ENCODE measurements at places on chromosomes 2 and 18.

GRCh38 chr2:226578373-226578772, 221.2 kb downstream of the IRS1 start:
- no peak for DNase-seq

GRCh38 chr2:232231554-232231953, 147.0 kb upstream of the ALPP start:
- no peak for DNase-seq

- peak; percentile 81 for DNase-seq
Measured at GRCh38 chr2:109339519-109339966, 210.5 kb downstream of the SH3RF3 start.

DNA sequence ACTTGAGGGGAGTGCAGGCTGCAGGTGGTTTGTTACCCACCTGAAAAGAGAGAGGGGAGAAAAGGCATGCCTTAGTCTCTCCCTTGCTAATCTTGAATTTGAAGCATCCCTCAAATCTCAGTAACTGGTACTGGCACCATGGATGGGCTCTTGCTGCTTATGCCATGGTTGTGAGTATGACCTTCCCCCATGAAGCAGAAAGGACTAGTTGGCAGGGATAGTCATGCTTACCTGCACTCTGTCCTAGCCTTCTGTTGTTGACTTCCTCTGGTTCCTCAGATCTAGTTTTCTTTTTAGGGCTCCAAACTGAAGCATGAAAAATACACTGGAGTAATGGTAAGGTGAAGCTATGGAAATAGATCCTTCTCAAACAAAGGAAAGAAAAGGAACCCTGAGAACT, 191.2 kb downstream of the SPAG16 start:
- no peak for DNase-seq

DNA sequence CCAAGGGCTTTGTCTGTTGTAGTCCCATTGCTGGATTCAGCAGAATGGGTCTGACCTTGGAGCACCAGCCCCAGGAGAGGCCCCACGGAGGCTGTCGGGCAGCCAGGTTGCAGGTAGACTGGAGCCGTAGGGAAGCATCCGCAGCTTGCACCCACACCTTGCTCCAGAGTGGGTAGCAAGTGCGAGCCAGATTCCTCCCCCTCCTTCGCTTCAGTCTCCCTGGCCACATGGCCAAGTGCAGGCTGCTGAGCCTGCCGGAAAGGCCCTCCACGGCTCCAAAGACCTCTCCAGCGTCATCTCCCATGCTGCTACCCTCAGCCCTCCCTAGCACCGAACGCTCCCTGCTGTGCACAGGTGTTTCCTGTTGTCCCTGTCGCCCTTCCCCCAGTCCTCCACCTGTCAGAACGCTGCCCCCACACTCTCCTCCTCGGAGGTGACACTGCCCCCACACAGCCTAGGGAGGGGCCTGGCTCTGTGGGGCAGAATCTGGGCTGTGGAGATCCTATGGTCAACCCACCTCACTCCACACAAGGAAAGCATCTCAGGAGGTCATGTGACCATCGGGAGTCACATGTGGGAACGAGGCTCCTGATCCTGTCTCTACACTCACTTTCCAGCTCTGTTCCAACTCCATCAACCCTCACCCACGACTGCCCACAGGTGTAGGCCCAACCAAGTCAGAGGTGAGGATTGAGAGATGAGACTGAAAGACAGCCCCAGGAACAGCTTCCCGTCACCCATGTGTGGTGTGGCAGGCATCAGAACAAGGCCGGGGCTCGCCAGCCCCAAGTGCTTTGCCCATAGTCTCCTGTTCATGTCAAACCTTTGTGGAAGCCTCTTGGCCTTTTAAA, 8.3 kb downstream of the KCNF1 start:
- no peak for DNase-seq

GRCh38 chr2:145623136-145623535, 1103.2 kb upstream of the ZEB2 start:
- DNase-seq: peak; percentile 67

GRCh38 chr18:46222710-46223360, 118.7 kb downstream of the HAUS1 start:
- no peak for DNase-seq

DNA sequence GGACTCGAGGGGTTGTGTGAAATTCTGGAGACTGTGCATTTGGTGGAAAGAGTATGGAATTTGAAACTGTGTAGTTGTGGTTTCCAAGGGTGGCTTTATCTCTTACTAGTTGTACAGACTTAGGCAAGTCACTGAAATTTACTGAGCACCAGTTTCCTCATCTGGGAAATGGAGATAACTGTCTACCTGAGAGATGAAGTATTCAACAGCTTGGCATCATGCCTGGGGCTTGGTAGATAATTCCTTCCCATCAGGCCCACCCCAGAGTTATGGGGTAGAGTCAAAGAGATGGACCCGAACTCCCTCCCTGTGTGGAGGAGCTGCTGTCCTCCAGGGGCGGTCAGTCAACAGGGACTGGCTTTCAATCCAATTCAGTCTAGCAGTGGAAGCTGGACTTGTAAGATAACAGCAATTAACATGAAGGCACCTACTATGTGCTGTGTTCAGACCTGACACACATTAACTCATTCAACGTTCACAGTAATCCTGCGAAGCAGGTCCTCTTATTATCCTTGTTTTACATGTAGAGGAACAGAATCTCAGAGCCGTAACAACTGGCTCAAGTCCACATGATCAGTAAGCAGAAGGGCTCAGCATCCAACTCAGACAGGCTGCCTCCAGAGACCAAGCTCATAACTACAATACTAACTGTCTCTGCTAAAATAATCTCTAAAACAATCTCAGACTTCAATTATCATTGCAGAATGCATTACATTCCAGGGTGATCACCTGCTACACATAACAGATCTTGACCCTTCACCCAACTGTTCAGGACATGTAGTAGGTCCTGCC, 432.1 kb downstream of the LPIN1 start:
- no peak for DNase-seq

GRCh38 chr18:46659484-46659883, 2.5 kb upstream of the LOXHD1 start:
- DNase-seq: no peak

- DNase-seq: peak; percentile 58
Measured at GRCh38 chr2:24613154-24613814, 122.2 kb downstream of the NCOA1 start.

GRCh38 chr18:29711932-29712331, 1330.6 kb downstream of the DSC3 start:
- DNase-seq: no peak

DNA sequence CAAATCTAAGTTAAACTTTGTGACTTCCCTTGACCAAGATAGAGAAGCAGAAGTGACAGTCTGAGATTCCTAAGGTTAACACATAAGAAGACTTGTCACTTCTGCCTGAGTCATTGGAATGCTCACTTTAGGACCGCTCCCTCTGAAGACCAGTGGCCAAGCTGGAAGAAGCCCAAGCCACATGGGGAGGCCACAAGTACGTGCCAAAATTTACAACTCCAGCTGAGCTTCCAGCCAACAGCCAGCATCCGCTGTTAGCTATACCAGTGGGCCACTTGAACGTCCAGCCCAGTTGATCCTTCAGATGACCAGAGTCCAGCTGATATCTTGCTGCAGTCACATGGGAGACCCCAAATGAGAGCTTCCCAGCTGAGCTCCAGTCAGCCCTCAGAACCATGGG, 18.1 kb upstream of the ANTXR1 start:
- DNase-seq: peak; percentile 85

GRCh38 chr2:180443888-180444287, 436.8 kb upstream of the CWC22 start:
- peak; percentile 52 for DNase-seq

- peak; percentile 87 for DNase-seq
Measured at GRCh38 chr18:70373042-70373519, 84.2 kb downstream of the SOCS6 start.

Measured in fibroblast of the aortic adventitia (primary cell).